Ovary (tissue), 10 donors: ENCODE measurements at places on chromosomes 4 and X. TPM values are rescaled to one million over a fixed set of nuclear protein-coding genes. Genes with fewer than 3 reads are reported as not detected.

- no peak for DNase-seq
Observed at GRCh38 chrX:111445485-111445884, 33.5 kb upstream of the DCX start.

The XAGE1B gene
- total RNA-seq: not detected

The LINC00632 gene
- 59.4 TPM for total RNA-seq

The SEPTIN11 gene
- total RNA-seq: 86.0 TPM

- no peak for DNase-seq
Observed at GRCh38 chr4:3871881-3872833, 106.0 kb downstream of the ADRA2C start.

The DNASE1L1 gene
- 11.9 TPM for total RNA-seq

- no peak for DNase-seq
Observed at GRCh38 chr4:145904413-145905177, 34.0 kb downstream of the ZNF827 start.

DNA sequence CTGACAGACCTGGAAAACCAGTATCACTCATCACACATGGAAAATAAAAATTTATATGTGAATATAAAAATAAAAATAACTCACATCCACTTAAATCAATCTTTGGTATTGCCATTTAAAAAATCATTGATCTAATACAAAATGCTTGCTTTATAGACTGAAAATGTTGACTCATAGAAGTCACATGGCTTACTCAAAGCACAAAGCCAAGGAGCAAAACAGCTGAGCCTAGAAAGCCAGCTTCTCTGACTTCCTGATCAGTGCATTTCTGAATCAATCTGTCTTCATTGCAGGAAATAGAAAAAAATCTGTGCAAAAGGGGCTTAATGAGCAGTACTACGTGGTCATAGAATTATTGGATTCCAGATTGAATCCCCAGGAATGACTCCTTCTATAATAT lies 176.9 kb upstream of the HS3ST1 start:
- no peak for DNase-seq

- DNase-seq: no peak
Observed at GRCh38 chr4:7398788-7399439, 35.8 kb downstream of the PSAPL1 start.

GRCh38 chr4:40206426-40206825 lies 9.6 kb downstream of the RHOH start:
- no peak for DNase-seq

GRCh38 chrX:147646949-147647723 lies 264.6 kb upstream of the FMR1 start:
- DNase-seq: no peak

DNA sequence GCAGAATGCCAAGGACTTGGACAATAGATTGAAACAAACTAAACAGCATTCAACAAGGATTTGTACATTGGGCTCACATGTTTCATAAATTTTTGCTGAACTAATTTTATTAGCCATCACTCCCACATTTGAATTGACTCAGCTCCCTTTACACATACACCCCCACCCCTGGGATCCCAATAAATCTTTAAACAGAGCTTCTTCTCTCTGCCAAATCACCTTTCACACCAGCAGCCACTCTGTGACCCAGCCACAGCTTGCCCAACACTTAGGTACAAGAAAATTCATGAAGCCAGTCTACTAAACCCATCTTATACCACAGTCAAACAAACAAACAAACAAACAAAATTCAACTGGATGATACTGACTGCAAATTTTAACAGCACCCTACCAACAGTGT lies 21.6 kb downstream of the PHKA2 start:
- DNase-seq: no peak

The PHOX2B gene
- total RNA-seq: not detected

The CRMP1 gene
- 5.0 TPM for total RNA-seq

DNA sequence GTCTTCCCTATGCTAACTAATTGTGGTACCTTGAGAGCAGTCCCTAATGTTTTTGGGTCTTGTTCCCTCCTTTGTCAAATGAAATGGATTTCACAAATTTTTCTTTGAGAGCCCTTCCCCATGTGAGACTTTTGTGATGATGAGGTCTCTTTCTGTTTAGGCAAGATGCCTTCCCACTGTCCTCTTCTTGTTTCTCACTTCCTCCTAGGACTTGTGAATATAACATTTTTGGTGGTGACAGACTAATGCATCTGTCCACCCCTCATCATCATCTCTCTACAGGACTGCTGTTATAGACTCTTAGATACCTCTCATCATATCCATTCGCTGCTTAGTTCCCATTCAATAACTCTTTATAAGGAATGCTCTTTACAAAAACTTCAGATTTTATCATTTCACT lies 8.7 kb upstream of the ANK2 start:
- DNase-seq: no peak

GRCh38 chrX:1323315-1323714 lies 13.3 kb upstream of the IL3RA start:
- no peak for DNase-seq

DNA sequence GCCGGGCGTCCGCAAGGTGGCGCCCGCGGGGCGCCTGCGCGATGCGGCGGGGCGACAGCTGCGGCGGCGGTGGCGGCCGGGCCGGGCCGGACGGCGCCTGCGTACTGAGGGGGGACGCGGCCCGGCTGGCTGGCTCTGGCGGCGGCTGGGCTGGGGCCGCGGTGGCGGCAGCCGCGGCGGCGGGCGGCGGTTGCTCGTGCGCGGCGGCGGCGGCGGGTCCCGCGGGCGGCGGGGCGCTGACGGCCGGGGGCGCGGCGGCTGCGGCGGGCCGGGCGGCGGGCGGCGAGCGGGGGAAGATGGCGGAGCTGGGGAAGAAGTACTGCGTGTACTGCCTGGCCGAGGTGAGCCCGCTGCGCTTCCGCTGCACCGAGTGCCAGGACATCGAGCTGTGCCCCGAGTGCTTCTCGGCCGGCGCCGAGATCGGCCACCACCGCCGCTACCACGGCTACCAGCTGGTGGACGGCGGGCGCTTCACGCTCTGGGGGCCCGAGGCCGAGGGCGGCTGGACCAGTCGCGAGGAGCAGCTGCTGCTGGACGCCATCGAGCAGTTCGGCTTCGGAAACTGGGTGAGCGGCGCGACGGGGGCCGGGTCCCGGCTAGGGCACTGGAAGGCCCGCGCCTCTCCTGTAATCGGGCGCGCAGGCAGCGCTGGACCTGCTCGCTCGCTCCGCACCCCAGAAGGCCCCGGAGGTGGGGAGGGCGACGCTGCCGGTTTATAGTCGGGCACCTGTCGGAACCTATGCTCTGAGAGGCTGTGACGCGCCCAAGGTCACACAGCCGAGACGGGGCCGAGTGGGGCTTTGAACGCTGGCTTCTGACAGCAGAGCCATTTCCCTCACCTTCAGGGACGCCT lies at the start of gene TADA2B:
Gene TADA2B (plus strand): TSS at position 89 of the 853 bp plus-strand sequence. CDS start 208 bp downstream, at position 297.
- peak; percentile 43 for DNase-seq

The COL4A6 gene
- total RNA-seq: 12.5 TPM

The CFAP47 gene
- 34.5 TPM for total RNA-seq
